Stimulated activated CD4-positive, alpha-beta T cell treated with anti-CD3 and anti-CD28 coated beads, Interleukin-4, amount 100 ng/mL, for 48 hours (primary cell): ENCODE measurements at places on chromosomes 16 and 17.

DNA sequence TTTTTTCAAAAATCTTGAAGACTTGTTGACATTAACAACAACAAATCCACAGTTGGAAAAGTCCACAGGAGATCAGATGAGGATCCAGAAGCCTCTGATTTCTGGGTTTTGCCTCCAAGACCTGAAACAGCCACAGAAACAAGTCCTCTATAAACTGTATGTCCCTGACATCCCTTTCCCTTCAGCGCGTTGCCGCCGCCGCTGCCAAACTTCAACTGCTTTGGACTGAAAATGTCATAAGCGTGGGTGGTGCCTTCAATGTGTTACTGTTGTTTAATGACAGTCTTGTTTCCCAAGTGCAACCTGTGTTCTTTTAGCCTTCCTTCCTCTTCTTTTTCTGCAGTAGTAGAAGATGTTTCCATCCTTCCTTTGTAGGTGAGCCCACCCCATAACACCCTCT is 334.9 kb downstream of the SHISA9 start:
- no peak for DNase-seq

GRCh38 chr17:41683441-41684007 is 5.2 kb upstream of the EIF1 start:
- no peak for DNase-seq

- no peak for DNase-seq
Measured at GRCh38 chr17:71870546-71870862, 250.3 kb upstream of the SOX9 start.

- no peak for DNase-seq
Measured at GRCh38 chr17:44827863-44828262, 2.2 kb downstream of the GJC1 start.

DNA sequence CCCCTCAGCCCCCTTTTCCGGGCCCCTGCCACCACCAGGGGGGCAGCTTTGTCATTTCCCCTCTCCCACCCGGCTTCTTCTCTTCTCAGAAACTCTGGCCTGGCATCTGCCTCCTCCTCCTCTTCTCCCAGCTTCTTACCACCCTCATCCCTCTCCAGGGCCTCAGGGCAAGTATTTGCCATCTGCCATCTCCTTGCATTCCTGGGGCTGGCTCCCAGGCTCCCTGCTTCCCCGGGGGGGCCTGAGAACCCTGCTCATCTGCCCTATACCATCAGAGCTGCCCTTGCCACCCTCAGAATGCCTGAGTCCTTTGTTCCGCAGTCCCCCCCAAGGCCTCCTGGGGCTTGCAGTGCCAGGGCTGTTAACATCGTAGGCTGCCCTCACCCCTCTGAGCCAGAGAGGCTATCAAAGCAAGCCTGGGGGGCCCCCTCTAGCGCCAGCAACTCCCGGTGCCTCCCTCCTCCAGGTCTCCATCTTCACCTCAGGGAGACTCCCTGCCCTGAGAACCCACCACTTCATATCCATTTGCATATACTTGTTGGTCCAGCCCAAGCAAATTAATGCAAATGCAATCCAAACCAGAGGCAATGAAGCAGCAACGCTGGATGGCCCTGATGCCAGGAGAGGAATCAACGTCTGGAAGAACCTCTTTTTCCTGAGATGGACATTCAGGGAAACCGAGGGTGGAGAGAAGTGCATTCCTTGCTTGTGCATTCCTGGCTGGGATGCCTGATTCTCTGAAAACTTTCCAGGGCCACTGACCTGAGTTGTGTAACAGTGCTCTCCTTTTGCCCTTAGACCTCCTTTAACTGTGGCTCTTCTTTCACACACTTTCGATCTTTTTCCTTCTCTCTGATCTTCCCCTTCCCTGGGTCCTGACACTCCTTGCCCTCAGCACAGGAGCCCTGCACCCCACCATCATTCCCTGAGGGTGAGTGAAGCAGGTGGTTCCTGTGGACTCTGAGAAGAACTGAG is 20.7 kb upstream of the SP2 start:
- no peak for DNase-seq

DNA sequence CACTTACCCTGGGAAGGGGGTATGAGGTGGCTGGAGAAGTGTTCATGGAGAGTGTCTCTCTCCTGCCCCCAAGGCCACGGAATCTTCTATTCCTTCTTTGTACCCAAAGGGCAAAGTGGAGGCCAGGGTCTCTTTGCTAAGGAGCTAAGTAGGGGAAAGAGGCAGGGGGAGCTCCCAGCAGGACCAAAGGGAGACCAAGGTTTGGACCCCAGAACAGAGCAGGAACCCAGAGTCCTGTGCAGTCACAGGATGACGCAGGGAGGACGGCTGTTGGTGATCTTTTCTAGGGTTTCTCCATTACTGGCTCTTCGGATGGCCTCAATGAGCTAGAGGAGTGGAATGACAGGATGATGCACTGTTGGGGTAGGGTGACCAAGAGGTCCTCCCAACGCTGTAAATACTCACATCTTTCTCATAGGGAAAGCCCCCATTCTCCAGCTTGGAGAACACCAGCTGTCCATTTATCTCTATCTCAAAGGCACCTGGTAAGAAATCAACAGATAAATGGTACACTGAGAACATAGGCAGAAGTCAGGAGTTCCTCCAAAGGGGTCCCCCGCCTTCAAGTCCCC is 966 bp downstream of the MIEN1 start:
- DNase-seq: no peak

- no peak for DNase-seq
Measured at GRCh38 chr16:79869304-79870015, 268.9 kb upstream of the MAF start.

DNA sequence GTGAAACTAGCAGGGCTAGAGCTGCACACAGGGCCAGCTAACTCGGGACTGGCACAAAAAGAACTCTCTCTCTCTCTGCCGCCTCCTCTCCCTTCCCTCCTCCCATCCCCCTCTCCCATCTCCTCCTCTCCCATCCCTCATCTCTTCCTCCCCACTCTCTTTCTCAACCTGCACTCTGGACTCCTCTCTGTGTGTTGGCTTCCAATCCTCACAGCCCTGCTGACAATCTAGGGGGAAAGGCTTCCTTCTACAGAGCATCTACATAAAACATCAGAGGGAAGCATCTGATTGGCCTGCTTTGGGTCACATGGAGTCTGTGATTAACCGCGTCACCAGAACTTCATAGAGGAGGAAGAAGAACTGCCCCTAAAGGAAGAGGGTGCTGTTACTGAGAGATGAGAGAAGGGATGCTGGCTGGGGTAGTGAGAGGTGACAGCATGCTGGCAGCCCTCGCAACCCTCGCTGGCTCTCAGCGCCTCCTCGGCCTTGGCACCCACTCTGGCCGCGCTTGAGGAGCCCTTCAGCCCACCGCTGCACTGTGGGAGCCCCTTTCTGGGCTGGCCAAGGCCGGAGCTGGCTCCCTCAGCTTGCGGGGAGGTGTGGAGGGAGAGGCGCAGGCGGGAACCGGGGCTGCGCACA is 12.8 kb upstream of the ZFP90 start:
- no peak for DNase-seq

- no peak for DNase-seq
Measured at GRCh38 chr16:73965591-73965990, 331.0 kb upstream of the PSMD7 start.

- DNase-seq: no peak
Measured at GRCh38 chr17:77884019-77884418, 74.5 kb upstream of the TNRC6C start.

DNA sequence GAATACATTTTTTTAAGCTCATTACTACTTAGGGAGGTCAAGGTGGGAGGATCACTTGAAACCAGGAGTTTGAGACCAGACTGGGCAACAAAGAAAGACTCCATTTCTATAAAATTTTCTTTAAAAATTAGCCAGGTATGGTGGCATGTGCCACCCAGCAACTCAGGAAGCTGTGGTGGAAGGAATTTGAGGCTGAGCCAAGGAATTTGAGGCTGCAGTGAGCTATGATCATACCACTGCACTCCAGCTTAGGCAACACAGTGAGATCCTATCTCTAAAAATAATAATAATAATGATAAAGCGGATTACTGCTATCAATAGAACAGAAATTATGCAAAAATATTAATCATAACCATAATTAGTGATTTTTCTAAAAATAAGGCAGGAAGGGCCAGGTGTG is 170.3 kb downstream of the COPRS start:
- no peak for DNase-seq

GRCh38 chr16:63289834-63290460 is 1253.7 kb upstream of the CDH8 start:
- DNase-seq: no peak

DNA sequence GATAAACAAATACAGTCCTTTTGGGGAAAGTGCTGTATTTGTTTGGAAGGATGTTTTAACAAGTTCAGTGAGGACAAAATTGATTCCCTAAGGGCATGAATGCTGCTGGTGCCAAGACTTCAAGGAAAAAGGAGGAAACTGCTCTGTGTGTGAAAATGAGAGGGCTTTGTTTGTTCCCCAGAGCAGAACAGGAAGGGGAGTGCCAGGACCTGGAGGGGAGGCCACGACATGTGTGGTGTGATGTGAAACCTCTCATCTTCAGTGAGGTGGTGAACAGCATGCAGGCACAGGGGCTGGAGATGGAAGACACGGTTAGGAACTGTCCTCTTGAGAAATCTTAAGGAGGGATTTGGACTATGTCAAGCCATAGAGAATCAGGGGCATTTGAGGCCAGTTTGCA is 46.6 kb upstream of the GRIN2A start:
- no peak for DNase-seq

DNA sequence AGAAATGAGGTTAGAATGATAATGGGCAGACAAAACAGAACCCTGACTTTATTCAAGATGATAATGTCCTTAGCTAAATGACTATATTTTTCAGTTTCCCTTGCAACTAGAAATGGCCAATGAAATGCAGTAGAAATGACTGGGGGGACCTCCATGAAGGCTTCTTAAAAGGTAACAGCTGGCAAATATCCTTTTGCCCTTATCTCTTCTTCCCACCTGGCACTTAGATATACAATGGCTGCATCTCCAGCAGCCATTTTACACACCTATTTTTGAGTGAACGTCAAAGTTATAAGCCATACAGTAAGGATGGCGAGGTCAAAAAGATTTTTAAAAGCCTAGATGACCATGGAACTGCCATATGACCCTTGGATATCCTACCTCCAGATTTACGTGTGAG is 39.9 kb downstream of the USP32 start:
- DNase-seq: no peak

DNA sequence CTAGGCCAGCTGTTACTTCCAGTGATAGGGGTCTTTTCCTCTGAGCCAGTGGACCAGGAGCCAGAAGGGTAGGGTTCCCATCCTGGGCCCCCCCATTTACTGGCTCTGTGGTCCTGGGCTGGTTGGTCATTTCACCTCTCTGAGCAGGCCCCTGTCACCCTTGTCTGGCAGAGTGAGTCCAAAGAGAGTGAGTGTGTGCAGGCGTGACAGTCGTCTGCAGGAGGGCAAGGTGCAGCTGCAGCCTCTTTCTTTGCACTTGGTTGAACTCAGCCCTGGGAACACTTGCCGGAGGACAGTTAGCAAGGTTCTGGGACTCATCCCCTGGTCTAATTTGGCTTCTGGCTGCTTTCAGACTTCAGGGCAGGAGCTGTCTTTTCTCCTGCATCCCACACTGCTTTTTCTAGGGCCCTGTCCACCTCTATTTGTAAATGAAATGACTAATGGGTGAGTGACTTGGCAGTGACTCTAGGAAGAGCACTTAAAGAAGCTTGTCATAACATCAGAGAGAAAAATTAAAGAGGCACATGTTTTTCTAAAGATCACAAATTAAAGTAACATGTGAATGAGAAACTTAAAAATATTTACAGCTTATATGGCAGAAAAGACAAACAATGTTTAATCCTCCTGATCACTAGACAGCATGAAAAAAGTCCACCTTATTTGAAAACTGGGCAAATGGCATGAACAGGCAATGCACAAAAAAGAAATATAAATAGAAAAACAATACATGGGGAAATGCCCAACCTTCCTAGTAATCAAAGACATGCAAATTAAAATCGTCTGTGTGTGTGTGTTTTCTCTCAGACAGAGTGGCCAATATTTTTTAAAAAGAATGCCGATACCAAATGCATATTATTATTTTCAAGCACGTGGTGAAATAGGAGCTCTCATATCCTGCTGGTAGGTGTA is 137.5 kb downstream of the NTN1 start:
- no peak for DNase-seq

- DNase-seq: no peak
Measured at GRCh38 chr17:81067391-81067811, 32.5 kb downstream of the BAIAP2 start.

DNA sequence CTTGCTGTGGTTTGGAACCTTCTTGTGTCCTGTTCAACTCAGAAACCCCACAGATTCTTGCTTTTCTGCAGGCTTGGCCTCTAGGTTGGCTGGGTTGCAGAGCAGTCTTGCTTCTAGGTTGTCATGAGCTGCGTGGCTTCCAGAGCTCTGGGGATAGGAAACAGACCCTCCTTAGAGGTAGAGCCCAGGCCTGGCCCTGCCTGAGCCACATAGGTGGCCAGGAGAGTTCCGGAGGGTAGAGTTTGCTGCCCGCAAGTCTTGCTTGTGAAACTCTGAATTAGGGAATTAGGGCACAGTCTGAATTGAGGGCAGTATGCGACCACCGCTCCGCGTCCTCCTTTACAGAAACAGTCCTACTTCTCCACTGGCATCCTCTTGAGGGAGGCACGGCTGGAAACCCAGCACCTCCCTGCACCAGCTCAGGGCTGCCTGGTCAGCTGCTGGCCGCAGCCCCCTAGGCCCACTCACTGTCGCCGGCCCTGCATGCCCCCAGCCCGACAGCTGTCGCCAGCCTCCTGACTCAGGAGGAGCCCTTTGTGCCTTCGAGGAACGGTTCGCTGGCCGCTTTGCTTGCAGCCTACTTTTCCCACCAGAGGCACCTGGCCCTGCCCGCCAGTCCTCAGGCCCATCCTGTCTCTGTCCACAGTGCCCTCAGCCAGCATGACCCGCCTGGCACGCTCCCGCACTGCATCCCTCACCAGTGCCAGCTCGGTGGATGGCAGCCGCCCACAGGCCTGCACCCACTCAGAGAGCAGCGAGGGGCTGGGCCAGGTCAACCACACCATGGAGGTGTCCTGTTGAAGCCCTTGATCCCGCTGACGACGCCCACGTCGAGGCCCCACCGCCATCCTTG is 4.3 kb upstream of the SETD6 start:
- no peak for DNase-seq

DNA sequence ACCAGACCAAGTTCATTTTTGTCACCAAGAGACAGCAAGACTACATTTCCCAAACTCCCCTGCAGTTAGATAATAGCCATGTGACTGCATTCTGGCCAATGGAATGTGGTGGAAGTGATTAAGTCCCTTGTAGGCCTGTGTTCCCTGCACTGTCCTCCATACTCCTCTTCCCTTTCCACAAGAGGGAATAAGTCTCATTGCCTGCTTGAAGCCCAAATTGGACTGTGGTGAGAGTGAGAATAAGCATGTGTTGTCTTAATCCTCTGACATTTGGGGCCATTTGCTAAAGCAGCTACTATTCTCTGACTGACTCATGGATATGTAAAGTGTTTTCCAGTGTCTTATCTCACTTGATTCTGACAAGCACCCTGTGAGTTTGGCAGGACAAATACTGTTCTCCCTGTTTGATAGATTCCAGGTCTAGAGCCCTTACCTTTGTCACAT is 20.7 kb downstream of the PIK3R6 start:
- no peak for DNase-seq
